ENCODE measurements at places on chromosomes 13 and 19.

- DNase-seq = peak; percentile 77
Measured at GRCh38 chr19:42132851-42133528, 744 bp upstream of the POU2F2 start.

- no peak for DNase-seq
Measured at GRCh38 chr19:54415208-54415900, at the start of gene TTYH1. TTYH1 (plus strand) TSS chr19:54415464; CDS start chr19:54415553, 89 bp downstream.

GRCh38 chr19:5393088-5393487, 52.5 kb upstream of the PTPRS start:
- DNase-seq = no peak

DNA sequence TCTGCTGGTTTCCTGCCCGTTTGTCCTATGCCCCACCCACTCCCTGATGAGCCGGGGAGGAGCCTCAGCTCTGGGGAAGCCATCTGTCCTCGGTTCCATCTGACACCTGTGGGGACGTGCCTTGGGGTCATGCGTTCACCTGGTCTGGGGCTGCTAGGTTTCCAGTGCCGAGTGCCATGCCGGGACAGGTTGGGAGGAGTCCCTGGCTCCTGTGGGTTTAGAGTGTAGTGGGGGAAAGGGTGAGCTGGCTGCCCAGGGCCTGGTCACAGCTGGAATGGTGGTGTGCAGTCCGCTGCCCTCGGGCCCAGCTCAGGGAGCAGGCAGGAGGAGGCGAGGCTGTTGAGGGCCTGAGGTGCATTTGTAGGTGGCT, 2.5 kb downstream of the KDM4B start:
- peak; percentile 78 for DNase-seq

GRCh38 chr19:7297742-7298141, 3.5 kb upstream of the INSR start:
- DNase-seq = no peak

DNA sequence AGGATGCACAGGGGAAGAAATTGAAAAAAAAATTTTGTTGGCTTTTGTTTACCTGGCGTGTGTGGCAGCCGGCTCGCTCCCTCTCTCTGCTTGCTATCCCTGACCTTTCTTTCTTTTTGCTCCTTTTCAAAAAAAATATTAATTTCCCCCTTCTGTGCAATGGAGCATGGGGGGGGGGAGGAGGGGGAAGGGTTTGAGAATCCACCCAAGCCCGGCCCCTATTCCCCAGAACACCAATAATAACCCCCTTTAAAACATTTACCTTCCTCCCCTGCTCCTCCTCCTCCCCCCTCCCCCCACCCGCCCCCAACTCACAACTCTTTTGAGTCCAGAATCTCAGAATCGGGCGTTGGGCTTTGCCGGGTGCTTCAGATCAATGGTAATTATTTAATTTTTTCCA, 28.4 kb downstream of the NFIX start:
- no peak for DNase-seq

DNA sequence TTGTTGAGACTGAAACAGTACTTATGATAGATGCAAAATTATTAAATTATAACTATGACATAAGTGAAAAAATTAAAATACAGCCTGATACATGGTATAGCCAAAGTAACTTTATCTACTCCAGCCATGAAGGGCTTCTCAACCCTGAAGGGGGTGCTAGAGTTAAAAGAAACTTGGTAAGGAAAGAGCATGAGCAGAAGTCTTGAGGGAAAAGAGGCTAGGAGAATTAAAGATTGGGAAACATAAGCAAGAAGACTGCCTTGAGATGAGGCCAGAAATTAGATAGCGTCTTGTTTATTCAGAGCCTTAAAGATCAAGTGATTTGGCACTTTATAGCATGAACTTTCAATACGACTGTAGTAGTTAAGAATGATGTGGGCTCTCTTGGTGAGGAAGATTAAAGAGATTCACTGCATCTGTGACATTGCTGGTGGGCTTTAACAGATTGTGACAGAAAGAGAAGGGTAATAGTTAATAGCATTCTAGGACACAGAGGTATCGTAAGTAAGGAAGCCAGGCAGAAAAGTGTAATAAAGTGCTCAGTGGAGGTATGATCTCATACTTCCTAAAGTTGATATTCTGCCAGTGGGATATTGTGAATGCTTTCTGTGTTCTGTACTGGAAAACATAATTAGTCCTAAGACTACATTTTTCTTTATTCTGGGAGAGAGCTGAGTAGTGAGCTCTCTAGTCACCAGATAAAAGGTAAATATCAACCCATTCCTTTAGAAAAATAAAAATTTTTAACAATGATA, 385.4 kb upstream of the PRR20A start:
- DNase-seq = peak; percentile 50

All from mesendoderm (in vitro differentiated cells).